ENCODE measurements at places on chromosomes 2 and 18. TPM values are rescaled to one million over a fixed set of nuclear protein-coding genes. Genes with fewer than 3 reads are reported as not detected.

Gene ADGRF3
- total RNA-seq = not detected

Gene LRRC30
- total RNA-seq = not detected

Gene PRKAG3
- not detected for total RNA-seq

Gene VWA3B
- 1.0 TPM for total RNA-seq

Gene LAMA3
- 0.21 TPM for total RNA-seq

Gene CPO
- 2.4 TPM for total RNA-seq

Gene CASP8
- 16.1 TPM for total RNA-seq

Gene PARD3B
- total RNA-seq = 2.3 TPM

- DNase-seq = peak; percentile 39
Measured at GRCh38 chr2:60478660-60479059, 74.8 kb downstream of the BCL11A start.

GRCh38 chr2:229740279-229740678 lies 25.9 kb upstream of the DNER start:
- no peak for DNase-seq

- DNase-seq = no peak
Measured at GRCh38 chr2:169315357-169315756, 47.0 kb downstream of the LRP2 start.

DNA sequence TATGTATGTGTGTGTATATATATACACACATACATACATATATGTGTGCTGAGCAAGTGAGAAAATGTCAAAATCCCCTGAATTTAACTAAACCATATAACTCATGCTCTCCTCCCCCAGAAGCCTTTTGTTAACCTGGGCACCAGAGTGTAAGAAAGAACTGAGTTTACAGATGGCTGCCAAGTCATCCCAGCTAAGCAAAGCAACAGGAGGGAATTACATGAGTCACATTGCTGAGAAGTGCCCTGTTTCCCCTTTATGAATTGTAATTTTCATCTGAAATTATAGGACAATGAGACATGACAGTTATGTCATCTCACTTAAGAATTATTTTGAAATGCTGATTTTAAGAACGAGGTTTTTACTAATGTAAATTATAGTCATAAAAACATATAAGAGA lies 29.9 kb downstream of the SCN7A start:
- no peak for DNase-seq

- DNase-seq = no peak
Measured at GRCh38 chr2:100198461-100199230, 56.3 kb upstream of the AFF3 start.

GRCh38 chr2:188835821-188836220 lies 138.4 kb upstream of the COL3A1 start:
- DNase-seq = no peak

GRCh38 chr2:233116946-233117345 lies 56.8 kb downstream of the INPP5D start:
- no peak for DNase-seq

DNA sequence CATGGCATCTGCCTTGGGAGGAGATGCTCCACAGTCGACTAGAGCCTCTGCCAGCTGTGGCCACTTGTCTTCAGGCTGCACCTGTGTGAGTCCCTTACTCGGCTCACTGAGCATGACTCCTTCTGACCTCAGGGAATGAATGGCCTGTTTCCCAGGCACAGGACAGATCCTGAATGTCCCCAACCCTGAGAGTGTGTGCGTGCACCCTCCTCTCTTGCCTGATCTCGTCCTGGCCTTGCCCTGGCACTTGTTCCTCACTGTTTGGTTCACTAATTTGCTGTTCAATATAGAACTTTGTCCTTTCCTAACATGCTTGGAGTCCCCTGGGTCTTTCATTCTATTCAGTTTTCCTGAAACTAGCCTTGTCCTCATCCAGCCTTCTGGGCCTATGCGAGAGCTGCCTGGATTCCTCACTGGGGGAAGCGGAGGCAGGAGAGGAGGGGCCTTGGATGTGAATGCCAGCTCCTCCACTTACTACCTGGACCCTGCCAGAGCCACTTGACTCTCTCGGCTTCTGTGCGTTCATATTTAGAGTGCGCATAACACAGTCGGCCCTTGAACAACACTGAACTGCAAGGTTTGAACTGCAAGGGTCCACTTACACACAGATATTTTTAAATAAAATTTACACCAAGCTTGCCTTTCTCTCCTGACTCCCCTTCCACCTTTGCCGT lies 184.8 kb downstream of the ACKR3 start:
- no peak for DNase-seq

DNA sequence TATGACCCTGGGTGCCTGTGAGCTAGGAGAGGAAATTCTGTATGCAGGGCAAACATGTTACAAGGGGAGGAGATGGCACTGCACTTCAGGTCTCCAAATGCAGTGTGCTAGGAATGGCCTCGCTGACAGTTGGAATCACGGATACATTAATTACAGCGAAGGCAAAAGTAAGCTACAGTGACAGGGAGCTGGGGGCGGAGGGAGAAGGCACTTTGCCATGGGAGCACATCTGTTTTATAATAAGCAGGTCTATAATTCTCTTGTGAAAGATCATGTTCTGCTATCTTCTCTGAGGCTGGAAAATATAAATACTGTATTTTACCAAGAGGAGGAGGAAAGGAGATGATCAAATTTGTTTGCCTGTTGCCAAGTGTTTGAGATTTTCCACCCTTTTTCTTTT lies 56.3 kb upstream of the FZD5 start:
- DNase-seq = no peak

DNA sequence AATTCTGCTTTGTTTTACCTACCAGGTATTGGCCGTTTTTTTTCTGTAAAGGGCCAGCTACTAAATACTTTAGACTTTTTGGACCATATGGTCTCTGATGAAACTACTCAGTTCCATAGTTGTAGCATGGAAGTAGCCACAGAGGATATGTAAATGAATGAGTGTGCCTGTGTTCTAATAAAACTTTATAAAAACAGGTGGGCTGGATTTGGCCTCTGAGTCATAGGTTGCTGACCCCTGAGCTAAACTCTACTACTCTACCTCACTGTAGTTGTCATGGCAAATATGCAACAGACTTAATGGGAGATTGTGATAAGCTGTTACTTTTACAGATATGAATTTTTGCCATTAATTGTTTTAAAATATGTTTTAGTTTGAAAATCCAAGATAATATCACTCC lies 19.7 kb downstream of the CLIP4 start:
- no peak for DNase-seq

DNA sequence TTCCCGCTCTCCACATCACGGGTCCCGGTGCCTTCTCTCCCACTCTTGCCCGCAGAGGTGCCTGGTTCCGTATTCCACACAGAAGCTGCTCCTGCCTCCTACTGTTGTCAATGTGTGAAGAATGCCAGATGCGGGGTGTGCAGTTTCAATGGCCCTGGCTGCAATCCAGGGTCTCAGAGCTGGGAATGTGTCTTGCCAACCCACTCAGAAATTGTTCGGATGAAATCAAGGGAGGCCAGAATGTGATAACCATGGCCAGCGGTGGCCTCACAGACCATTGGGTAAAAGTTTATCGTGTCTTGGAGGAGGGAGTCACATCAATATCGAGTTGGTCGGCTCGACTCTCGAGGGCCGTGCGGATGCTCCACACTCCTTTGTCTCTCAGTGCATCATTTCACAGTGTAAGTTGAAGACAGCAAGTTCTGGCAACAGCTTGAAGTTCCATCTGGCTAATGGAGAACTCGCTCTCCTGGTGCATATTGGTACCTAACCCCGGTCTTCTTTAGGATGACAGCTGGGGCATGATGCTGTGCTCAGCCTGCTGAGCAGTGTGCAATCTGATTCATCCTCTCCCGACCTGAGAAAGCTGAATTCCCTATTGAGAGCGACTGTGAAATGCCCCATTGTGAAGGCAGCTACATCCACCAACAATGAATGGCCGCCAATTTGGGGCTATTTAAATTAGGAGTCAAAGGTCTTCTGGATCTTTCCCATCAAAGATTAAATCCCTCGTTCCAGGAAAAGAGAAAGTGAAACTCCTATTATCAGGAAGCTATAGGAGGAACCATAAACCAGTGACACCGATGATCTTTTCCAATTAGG lies 389.0 kb downstream of the SOX11 start:
- no peak for DNase-seq

DNA sequence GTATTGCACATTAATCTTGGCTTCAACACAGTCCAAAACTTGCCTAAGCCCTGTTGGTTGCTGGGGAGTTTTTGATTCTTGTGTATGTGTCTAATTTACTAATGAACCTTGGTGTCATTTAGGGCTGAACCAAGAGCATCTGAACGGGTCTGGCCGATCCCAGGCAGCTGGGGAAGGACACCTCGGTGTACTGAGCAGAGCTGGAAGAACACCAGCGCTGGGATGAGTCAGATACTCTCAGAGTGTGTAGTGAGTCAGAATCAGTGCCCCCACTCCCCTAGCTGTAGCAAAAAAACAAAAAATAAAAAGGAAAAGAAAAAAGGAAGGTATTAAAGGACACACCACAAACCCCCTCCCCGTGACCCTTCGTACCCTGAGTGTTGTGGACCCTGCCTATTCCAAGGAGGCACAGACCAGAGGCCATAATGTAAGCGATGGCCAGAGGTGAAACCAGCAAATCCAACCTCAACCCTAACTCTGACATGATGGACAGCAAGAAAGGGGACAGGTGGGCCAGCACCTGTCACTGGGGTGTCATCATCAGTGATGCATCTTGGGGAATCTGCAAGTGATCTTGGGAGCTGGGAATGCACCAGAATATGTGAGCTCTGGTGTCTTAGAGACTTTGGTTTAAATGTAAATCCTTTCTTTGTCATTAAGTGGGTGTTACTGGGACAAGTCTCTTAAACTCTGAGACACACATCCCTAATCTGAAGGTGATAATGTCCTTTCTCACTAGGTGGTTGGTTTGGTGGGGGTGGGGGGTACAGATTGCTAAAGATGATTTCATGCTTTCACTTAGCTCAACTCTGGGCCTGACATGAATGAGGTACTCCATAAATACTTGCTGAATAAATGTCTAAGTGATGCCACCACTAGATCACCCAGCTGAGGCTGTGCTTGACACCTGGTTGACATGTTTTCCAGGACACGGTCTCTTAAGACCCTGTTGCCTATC lies 34.2 kb upstream of the NCOA1 start:
- DNase-seq = no peak

GRCh38 chr2:239719791-239720360 lies 305.3 kb downstream of the NDUFA10 start:
- no peak for DNase-seq

- no peak for DNase-seq
Measured at GRCh38 chr2:85822766-85823165, 66.0 kb downstream of the ST3GAL5 start.

GRCh38 chr18:55778788-55779690 lies 191.0 kb upstream of the TCF4 start:
- DNase-seq = peak; percentile 29

- DNase-seq = peak; percentile 24
Measured at GRCh38 chr18:961644-962355, 57.1 kb downstream of the ADCYAP1 start.

- DNase-seq = no peak
Measured at GRCh38 chr2:45857275-45857609, 205.8 kb downstream of the PRKCE start.

GRCh38 chr2:218394298-218395089 lies 5.2 kb upstream of the CTDSP1 start:
- DNase-seq = no peak

DNA sequence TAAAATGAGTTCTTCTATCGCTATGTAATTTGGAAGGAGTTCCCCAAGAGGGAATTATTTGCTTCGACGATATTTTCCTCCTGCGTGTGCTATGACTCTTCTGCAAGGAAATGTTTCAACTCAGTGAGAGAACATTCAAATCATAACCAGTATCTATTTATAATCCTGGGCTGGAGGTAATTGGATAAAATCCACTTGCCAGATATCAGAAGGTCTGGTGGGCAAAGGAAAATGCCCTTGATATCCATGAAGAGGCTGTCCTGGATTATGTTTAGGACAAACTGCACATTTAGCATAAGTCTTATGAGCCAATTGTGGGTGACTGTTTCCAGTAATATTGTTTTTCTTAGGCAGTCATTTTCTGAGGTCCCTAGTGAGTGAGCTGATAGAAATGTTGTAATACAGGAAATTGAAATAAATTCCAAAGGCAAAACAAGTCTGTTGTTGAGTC lies 17.7 kb downstream of the RPIA start:
- DNase-seq = no peak

- no peak for DNase-seq
Measured at GRCh38 chr2:211387734-211388133, 831.3 kb downstream of the CPS1 start.

DNA sequence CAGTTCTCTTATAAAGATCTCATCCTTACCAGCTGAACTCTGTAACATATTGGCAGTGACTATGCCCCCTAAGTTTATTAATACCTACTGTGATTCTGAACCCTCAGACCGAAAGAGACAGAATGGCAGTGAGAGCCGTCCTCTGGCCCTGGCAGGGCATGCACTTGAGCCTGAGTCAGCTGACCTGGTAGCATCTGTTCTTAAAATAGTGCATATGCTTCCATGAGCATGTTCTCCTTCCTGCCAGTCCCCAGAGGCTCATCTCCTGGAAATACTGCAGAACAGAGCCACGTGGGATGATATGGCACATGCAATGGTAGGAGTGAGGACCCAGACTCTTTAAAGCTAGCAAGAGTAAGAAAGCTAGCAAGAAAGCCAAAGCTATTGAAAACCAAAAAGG lies 59.0 kb downstream of the RASGRP3 start:
- DNase-seq = no peak

DNA sequence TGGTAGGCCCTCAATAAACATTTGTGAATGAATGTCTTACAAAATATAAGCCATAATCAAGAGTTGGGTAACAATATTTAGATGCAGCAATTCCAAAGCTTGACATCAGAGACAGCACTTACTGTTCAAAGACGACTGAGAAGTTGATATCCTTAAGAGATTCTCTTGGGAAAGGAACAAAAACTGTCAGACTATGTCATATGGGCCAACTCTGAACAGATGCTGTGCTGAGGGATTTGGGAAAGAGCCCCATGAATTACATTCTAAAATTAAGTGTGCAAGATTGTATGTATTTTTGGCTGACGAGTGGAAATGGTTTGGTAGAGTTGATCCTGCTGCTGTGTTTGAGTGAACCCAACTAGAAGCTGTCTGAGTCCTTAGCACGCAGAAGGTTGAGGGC lies 250.7 kb upstream of the LINC00305 start:
- no peak for DNase-seq

DNA sequence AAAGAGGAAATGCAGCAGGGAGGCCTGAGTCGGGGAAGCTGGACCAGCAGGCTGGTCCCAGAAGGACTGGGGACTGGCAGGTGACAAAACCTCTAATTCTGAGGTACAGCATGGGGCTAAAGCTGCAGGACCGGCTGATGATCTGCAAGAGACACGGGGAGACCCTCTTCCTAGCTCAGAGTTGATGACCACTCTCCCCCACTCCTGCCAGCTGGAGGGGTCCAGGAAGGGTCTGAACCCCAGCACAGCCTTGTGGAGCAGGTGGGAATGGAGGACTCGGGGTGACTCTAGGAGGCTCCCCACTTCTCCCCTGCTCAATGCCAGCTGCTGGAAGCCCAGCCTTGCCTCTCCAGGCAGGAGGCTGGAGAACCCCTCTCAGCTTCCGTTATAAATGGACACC lies 67.7 kb downstream of the TWIST2 start:
- no peak for DNase-seq

Data from H7 (cell line).